Stimulated activated CD4-positive, alpha-beta T cell treated with anti-CD3 and anti-CD28 coated beads, Interleukin-2, amount 100 ng/mL, for 48 hours (primary cell): ENCODE measurements at places on chromosomes 5 and 9.

DNA sequence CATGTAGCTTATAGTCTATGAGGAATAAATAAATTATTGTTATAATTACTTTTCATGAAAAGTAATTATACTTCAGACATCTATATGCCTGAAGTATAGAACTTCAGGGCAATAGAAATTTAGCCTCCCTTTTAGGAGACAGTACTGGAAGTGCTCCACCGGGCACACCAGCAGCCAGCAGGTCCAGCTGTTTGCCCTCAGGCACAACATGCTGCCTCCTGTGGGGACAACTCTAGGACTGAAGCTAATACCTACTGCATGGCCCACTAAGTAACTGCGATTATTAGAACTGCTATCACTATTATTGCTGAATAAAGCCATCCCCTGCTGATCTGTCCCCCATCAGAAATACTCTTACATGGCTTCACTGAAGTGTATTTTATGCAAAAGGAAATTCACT is 329.6 kb downstream of the MED10 start:
- no peak for DNase-seq

- DNase-seq: no peak
These were observed 12.0 kb downstream of the TEX48 start for GRCh38 chr9:114669961-114670360.

- DNase-seq: no peak
These were observed 64.0 kb downstream of the CRB2 start for GRCh38 chr9:123419721-123420591.

GRCh38 chr9:126844085-126844484 is 16.4 kb upstream of the ZBTB34 start:
- no peak for DNase-seq

DNA sequence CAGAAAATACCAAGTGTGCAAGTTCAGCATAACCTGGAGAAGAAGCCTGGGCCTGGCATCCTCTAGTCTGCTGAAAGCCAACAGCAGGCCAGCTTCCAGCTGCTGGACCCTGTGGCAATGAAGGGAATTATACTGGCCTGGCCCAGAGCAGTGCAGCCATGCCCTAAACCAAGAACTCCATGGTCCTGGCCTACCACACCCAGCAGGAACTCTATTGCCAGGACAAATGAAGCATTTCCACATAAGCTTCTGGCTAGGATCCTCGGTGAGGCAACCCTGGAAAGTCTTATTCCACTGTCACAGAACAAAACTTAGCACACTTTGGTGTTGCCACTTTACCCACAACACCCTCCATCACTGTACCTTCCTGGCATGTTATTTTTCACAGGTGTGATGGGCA is 35.5 kb downstream of the CDK5RAP2 start:
- no peak for DNase-seq

- no peak for DNase-seq
These were observed 46.3 kb upstream of the PALM2AKAP2 start for GRCh38 chr9:109733690-109734089.
